ENCODE measurements at places on chromosomes 4 and X. TPM values are rescaled to one million over a fixed set of nuclear protein-coding genes. Genes with fewer than 3 reads are reported as not detected.

- no peak for DNase-seq
Observed at GRCh38 chr4:52358883-52359321, 300.2 kb downstream of the USP46 start.

DNA sequence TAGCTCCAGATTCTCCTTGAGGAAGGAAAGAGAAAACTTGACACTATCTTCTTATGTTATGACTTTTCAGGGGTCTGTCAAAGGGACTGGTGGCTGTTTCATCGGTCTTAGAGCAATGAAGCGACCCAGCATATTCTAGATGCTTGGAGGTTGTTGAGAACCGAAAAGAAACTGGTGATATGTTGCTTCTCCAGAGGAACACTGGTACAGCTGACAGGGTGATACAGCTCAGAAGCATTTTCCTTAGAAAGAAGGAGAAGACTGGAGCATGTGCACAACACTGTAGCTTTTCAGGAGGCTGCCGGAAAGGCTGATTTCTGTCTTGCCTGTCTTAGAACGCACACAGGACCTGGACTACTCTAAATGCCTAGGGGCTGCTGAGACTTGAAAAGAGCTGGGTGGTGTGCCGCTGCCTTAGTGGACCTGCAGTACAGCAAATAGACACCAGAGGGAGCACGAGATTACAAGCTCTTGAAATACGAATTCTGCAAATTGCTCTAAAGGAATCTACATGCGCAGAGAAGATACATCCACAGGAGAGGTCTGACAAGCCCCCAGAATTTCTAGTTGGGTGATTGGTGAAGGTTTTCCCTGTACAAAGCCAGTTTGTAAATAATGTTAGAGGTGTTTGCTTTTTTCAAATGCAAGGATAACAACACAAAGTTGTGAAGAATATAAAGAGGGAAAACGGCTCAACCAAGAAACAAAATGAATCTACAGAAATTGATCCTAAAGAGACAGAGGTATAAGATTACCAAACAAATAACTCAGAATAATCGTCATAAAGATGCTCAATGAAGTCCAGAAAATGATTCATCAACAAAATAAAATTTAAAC is 223.1 kb upstream of the DMD start:
- no peak for DNase-seq

DNA sequence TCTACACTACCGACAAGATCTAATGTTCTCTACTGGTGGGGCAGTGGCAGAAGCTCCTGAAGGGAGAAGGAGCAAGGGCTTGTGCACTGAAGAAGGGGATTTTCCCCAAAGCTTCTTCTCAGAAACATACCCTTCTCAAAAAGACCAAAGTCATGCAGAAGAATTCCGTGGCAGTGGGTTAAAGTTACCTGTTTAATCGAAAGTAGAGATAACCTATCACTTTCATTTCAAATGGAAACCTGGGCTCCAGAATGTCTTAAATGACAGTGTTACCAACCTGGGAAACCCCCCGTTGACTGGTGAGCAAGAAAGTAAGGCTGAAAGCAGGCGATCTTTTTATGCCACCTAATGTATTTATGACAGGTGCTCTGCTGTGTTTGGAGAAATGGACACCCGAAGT is 92.5 kb upstream of the TEX13D start:
- DNase-seq: no peak

DNA sequence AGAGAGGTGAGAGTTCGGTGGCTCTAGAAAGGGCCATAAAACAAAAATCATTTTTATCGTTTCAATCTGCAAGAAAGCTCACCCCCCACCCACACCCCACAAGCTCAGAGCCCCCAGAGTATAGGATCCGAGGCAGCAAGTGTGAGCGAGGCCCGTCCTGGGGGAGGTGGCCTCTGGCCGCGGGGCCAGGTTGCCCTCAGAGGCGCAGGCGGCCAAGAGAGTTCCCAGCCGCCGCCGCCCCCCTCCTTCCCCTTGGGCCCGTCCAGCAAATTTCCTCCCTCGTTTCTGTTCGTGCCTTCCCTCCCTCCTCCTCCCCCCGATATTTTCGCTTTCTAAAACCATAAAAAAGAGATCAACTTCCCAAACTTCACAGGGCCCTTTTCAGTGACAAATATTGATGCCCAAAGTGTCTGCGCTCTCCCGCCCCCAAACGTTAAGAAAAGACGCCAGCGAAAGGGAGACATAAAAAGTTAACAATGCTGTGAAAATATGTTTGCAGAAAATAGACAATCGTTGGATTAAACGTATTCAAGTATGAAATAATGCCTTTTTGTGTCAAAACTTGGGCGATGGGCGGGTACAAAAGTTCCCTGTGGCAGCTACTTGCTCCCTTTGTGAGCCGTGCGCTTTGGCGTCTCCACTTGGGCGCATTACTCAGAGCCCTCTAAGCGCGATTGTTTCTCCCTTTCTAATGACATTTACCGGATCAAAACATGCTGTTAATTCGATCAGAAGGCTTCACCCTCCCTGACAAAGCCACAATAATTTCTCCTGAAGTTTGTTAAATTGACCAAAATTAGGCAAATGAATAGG is 1.1 kb upstream of the HELT start:
- peak; percentile 28 for DNase-seq

DNA sequence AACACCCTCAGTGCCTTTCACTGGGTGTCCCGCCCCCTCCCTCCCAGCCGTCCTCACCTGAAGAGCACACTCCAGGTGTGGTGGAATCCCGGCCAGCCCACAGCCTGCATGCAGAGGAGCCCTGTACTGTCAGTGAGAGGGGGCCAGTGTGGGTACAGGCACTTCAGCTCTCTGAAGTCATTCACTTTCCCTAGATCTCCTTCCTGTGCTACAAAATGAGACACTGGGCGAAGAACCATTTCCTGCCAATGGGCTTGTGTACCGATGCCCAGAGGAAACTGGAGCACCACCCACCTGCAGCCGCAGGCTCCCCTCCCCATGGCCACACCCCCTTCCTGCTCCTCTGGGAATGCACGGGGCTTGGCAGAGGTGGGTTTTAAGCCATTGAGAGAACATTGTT is 73.9 kb upstream of the C4orf50 start:
- DNase-seq: peak; percentile 50

DNA sequence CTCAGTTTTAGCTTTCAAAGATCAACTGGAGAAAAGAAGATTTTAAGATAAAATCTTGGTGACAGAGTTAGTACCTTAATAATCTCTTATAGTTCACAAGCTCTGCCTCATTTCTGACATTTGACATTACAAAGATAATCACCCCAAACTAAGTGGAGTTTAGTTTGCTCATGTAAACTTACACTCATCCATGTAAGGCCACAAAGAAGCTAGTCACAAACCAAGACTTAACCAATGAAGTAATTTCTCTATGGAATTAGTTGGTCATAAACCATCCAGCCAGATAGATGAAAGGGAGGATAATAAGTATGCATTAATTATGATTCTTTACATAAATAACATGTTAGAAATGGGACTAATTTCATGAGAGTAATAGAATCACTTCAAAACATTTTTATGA is 159.2 kb downstream of the FAM13A start:
- no peak for DNase-seq

- DNase-seq: no peak
Observed at GRCh38 chrX:17027931-17028330, 81.5 kb downstream of the REPS2 start.

DNA sequence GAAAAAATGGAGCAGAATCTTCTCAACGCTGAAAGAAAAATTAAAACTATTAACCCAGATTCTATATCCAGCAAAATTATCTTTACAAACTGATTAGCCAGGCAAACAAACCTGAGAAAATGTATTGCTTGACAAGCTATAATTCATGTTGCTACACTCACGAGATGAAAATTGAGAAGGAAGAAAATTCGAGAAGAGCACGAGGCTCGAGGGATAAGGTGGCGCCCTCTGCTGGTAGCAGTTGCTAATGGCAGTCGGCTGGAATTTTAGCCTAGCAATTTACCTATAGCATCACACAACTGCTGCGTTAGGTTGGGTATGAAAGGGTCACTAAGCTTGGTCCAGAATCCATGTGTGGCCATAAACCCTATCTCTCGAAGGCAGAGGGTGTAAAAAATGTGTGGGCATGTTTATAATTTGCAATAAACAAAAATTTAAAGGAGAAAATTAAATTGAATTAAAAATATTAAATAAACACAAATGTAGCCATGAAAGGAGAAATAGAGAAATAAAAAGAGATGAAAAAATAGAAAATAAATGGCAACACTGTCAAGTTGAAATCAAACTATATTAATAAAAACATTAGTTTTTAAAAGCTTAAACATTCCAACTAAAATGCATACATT is 126.6 kb downstream of the PPP4R3C start:
- DNase-seq: no peak

DNA sequence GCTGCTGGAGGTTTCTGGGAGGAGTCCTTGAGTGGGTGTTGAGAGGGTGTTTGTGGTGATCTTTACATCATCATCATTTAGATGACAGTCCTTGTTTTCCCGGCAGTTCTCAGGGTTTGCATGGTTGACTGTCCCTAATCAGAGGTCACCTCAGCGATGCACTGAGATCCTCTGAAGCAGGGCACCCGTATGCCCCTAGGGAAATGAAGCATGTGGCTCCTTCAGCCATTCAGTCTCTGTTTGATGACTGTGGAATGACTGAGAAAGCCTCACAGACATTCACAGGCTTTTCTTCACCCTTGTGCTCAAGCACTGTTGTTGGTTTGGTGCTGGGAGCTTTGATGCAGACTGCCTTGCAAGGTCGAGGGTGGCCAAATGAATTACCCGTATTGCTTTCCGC is 474.7 kb downstream of the SPRY1 start:
- DNase-seq: no peak

Gene CCNQ
- total RNA-seq: 21.7 TPM

Gene NLGN4X
- total RNA-seq: 0.83 TPM

Gene WDR13
- total RNA-seq: 87.4 TPM

Gene ATP1B4
- total RNA-seq: not detected

All from posterior vena cava (tissue), 2 donors.